ENCODE measurements at places on chromosomes 3 and 15. TPM values are rescaled to one million over a fixed set of nuclear protein-coding genes. Genes with fewer than 3 reads are reported as not detected.

MASP1 gene
- 4.0 TPM for total RNA-seq

DNA sequence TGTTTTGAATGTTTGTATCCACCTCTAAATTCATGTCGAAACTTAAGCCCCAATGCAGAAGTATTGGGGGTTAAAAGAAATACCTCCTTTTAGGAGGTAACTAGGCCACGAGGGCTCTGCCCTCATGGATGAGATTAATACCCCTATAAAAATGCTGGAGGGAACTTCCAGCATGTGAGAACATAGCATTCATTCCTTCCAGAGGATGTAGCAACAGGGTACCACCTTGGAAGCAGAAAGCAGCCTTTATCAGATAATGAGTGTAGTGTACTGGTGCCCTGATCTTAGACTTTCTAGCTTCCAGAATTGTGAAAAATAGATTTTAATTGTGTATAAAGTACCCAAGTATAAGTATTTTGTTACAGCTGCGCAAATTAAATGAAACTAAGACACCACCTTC is 353.4 kb upstream of the MANF start:
- no peak for DNase-seq

DNA sequence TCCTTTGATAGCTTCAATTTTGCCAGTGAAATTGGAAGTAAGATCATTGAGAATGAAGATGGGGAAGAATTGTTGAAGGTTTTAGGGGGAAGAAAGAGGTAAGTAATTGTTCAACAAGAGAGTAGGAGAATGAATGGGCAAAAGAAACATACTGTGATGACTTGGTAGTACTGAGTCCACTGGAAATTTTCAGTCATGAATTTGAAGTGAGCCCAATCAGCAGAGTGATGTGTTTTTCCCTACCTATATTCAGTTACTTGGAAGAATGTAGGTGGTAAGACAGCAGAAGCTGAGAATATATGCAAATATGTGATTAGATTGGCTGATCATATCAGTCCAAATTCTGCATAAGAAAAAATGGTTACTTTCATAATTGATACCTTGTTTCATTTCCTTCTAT is 569.6 kb downstream of the AGBL1 start:
- DNase-seq, result no peak

DNA sequence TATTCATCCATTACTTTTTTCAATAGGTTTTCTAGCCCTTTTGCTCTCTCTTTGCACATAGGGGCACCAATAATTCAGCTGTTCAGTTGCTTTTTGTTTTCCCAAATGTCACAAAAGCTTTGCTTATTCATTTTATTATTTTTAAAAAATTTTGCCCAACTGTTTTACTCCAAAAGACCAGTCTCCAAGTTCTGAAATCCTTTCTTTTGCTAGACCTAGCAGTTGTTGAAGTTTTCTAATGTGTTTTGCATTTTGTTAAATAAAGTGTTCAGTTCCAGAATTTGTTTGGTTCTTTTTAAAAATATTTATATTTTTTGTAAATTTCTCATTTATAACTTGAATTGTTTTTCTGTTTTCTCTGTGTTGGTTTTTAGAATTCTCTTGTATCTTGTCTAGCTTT is 1227.3 kb downstream of the ROBO2 start:
- no peak for DNase-seq

- no peak for DNase-seq
These were observed 15.4 kb downstream of the UBP1 start for GRCh38 chr3:33424606-33425452.

DNA sequence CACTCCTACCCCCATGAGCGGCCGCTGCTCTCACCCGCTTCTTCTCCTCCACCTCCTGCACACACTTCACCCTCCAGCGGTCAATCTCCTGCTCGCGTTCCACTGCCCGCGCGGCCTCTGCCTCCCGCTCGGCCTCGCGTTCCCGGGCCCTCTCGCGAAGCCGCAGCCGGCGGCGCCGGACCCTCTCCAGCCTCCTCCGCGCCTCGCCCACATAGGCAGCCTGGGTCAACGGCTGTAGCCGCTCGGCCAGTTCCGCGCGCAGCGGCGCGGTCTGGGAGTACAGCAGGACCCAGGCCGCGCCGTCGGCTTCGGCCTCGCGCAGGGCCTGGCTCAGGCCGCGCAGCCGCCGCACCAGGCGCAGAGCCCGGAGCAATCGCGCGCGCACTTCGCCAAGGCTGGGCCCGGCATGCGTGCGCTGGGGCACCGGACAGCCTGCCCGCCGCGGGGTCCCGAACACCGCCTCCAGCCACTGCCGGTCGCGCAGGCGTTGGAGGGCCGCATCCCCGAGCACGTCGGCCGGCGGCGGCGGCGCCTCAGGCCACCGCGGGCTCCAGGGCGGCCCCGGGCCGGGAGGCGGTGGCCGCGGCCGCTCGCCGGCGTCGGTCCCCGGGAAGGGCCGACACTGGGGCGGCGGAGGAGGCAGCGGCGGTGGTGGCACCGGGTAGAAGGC is 595 bp downstream of the PDCD7 start:
- peak; percentile 35 for DNase-seq

GRCh38 chr3:35894735-35895134 is 255.4 kb downstream of the ARPP21 start:
- DNase-seq, result no peak

GRCh38 chr15:58064980-58065444 is 499 bp downstream of the ALDH1A2 start:
- DNase-seq, result no peak

- DNase-seq, result no peak
These were observed 244.4 kb upstream of the TOPAZ1 start for GRCh38 chr3:43997316-43997715.

TBC1D5 gene
- total RNA-seq, result 71.1 TPM

DNA sequence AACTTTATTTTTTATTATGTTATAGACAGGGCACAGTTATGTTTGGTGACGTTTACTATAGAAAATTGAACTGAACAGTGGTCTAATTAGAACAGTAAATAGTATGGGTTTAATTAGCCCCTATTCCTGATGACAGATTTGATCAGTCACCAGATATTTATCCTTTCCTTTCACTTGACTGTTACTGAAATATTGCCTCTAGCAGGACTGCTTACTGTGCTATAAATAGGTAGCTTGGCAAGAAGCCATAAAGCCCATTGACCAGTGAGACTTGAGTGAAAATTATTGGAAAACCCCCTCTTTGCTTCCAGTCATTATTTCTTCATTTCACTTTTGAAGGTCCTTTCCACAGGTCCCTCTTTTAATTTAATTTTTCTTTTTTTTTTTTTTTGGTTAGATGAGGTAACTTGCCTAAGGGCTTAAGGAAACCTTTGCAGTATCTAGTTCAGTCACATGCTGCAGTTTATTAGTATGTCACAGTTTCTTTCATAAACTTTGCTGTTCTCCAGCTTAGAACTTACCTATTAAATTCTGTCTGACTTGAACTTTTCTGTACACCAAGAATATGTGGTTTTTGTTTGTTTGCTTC is 115.6 kb downstream of the ADAMTSL3 start:
- no peak for DNase-seq

IL17RD gene
- 1.6 TPM for total RNA-seq

NMNAT3 gene
- total RNA-seq, result 10.0 TPM

DNA sequence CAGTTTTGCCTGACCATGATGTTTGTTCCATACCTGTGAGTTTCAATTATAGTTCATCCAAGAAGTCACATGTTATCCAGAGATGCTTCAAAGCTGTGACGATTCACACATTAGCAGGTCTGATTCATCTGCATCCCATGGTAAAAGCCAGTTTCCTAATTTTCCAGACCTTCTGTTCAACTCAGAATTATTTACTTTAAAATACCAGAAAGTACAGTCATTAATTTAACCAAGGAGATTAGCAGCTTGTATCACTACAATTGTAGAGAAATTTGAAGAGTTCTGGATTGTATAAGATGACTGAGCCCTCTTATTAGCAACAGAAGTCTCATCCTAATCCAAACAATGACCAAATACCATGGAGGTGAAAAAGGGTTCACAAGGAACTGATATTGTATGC is 76.1 kb upstream of the THBS1 start:
- DNase-seq, result no peak

- DNase-seq, result no peak
These were observed 87.4 kb downstream of the NFKBIZ start for GRCh38 chr3:101936419-101937356.

GRCh38 chr15:65884511-65884910 is 15.2 kb downstream of the RAB11A start:
- no peak for DNase-seq

CPN2 gene
- total RNA-seq, result 0.38 TPM

DNA sequence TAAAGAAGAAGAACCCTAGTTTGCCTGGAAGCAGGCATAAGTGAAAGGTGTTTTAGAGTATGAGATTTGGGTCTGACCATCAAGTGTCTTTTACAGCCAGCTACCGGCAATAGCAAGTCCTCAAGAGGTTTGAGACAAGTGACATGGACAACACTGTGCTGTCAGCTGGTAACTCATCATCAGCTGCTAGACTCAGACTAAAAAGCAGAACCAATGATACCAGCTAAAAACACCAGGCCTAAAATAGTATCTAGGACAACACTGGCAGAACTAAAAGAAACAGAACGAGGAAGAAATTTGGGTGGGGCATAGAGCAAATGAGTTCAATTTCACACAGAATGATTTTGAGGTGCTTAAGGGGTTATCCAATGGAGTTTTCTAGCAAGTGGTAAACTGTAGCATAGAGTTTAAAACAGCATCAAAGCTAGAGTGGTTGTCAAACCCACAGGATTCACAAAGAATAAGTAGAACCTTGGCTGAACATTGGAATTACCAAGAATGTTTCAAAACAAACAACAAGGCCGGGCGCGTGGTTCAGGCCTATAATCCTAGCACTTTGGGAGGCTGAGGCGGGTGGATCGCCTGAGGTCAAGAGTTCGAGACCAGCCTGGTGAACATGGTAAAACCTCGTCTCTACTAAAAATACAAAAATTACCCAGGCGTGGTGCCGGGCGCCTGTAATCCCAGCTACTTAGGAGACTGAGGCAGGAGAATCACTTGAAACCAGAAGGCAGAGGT is 3.9 kb downstream of the CIAO2A start:
- DNase-seq, result no peak

- DNase-seq, result no peak
These were observed 17.1 kb downstream of the BHLHE40 start for GRCh38 chr3:4996223-4996765.

PTH1R gene
- 48.3 TPM for total RNA-seq

KBTBD13 gene
- total RNA-seq, result not detected

DNA sequence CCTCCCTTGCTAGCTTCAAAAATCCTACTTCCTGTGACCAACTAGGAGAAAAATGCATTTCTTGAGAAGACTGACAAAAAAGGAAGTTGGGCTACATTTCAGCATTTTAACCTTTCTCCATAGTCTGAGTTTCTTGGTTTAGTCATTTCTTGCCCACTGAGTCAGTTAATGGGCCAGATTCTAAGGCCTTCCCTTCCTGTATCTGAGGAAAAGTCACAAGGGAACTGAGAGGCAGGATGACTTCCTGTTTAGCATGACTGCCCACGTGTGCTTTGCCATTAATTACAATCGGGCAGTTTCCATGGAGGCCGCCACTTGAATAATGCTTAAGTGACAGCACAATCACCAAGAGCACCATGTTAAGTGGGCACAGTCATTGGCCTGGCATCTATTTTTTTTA is 794.4 kb upstream of the LMCD1 start:
- no peak for DNase-seq

DNA sequence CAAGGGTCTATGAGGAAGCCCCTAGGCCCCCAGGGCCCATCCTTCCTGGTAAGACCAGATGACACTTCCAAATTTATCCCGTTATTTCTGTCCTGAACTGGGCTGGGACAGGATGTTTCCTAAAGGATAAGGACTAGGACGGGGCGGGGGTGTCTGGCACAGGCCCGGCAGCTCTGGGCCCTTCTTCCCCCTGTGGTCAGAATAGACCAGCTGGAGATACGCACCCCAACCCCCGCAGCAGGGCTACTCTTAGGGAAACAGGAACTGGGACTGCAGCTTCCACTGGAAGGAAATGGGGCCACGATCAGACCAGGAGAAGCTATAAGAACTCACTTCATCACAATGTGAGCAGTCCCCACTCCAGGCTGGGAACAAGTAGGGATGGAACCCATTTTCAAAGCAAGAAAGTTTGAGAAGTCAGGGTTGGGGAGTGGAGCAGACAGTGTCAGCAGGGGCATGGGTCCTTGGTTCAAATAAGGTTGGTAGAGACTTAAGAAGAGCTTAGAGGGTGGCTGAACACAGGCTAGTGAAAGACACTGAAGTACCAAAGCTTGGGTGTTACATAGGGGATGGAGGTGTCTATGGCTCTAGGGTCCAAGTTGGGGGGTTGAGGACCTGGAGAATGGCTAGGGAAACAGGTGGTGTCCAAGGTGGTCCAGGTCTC is 1.1 kb downstream of the NCKIPSD start:
- DNase-seq, result peak; percentile 57

HCN4 gene
- total RNA-seq, result 0.04 TPM

SH2D7 gene
- not detected for total RNA-seq

- no peak for DNase-seq
These were observed 15.3 kb downstream of the DNAJC13 start for GRCh38 chr3:132432639-132433038.

ZIC4 gene
- not detected for total RNA-seq

TMCO5A gene
- total RNA-seq, result not detected

- DNase-seq, result no peak
These were observed 81.1 kb downstream of the IQCH start for GRCh38 chr15:67335534-67336222.

DNA sequence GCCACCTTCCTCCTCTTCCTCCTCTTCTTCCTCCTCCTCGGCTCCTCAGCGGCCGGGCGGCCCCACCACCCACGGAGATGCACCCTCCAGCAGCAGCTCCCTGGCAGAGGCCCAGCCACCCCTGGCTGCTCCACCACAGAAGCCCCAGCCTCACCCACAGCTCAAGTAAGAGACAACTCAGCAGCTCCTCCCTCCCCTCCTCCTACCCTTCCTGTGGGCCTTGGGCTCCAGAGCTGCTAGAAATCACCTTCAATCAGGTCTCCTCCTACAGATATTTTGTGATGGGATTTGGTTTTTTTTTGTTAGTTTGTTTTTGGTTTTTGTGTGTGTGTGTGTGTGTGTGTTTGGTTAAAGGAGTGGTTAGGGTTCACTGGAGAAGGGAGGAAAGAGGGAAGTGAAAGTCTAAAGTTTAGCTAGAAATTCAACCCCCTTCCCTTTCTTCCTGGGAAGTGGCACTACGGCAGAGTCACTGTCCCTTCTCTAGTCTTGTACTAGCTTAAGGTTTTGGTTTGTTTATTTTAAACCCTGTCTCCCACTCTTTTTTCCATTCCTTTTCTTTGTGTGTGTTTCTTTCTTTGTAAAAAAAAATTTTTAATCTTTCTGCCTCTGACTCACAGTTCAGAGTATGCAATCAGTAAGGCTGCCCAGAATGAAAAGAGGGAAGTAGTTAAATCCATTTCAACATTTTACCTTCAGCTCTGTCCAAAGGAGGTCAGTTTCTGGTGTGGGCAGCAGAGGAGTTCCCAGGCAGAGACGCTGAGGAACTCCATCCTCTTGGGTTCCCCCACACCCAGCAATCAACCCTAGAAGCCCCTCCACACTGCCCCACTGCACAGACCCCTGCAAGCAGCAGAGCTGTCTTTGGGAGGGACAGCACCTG is 29.0 kb upstream of the TIMP4 start:
- DNase-seq, result no peak
